Uterus (tissue), 4 donors: ENCODE measurements at places on chromosomes 2 and 18. TPM values are rescaled to one million over a fixed set of nuclear protein-coding genes. Genes with fewer than 3 reads are reported as not detected.

DNA sequence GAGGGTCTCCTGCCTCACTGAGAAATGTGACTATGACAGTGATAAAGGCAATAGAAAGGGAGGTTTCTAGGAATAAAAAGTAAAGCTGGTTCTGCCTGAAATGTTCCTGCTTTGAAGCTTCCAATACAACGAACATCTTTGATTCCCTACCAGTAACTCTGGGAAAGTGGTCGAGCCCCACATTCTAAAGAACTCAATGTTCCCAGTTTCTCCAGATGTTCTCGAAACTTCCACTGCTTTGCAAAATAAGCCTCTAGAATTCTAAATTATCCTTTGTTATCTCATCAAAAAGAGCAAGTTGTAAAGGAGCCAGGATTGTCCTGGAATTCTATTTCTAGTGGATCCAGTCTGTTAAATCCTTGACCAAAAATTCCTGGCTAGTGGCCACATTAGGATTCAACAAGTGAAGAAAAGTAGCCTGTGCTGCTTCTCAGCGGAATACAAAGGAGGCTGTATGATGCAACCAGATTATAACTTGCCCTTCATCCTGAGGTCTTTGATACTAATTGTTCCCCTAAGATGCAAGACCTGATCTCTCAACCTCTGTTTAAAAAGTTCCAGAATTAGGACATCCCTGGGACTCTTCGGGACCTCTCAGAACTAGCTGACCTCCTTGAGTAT lies 8.4 kb downstream of the SCN7A start:
- no peaks in the 10 kb centered on the region for H3K36me3 ChIP-seq
- H3K4me1 ChIP-seq, result no peaks in the 10 kb centered on the region

DNA sequence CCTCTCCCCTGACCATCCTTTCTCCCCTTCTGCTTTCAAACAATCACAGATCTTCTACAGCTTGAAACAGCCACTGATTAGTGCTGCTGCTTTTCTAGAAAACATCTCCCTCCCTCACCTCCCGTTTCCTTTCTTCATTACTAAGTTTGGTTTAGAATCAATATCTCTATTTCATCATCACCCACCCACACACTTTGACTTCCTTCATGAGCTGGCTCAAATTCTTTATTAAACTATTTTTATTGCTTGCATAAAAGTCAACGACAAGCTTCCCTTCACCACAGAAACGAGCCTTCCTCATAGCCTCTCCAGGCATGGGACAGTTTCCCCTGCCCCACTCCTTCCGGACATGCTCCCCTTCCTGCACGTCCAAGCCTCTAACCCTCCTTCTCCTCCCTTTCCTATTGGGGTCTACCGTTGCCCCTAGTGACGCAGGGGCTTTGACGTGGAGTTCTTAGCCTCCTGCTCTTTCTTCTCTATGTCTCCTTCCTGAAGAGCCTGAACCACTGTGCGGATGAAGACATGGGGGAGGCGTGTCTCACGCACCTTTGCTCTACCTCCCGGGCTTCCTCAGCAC lies 172.0 kb downstream of the AFF3 start:
- H3K27ac ChIP-seq, result no peak overlapping the region
- DNase-seq, result no peak
- no peaks in the 10 kb centered on the region for H3K36me3 ChIP-seq
- no peaks in the 10 kb centered on the region for H3K4me1 ChIP-seq
- H3K27me3 ChIP-seq, result no peaks in the 10 kb centered on the region
- no peak overlapping the region for H3K4me3 ChIP-seq

DNA sequence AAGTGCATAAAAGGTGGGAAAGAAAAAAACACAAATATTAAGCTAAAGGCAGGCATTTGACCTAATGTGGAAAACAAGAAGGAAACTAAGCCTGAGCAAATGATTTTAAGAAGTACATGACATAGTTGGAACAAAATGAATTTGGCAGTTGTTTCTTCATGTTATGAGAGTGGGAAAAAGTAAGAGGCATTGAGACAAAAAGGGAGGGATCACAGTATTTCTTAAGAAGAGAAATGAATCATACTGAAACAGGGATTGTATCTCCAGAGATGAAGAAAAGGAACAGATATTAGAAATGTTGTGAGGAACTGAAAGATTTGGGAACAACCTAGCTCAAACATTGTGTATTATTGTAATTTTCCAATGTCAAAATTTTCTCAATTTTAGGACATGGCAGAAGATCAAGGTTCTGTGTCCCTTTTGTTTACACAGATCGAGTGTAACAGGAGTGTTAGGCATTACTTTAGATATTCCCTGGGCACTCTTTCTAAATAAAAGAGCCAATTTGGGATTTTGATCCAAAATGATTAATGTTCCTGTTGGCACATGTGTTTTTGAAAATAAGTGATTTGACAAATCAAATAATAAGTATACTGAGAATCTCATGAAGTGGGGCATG lies 98.6 kb downstream of the CALCRL start:
- no peaks in the 10 kb centered on the region for H3K36me3 ChIP-seq
- no peaks in the 10 kb centered on the region for H3K27me3 ChIP-seq
- peak overlapping the region; percentile 17 for H3K27ac ChIP-seq
- no peaks in the 10 kb centered on the region for H3K4me1 ChIP-seq
- no peak for DNase-seq

DNA sequence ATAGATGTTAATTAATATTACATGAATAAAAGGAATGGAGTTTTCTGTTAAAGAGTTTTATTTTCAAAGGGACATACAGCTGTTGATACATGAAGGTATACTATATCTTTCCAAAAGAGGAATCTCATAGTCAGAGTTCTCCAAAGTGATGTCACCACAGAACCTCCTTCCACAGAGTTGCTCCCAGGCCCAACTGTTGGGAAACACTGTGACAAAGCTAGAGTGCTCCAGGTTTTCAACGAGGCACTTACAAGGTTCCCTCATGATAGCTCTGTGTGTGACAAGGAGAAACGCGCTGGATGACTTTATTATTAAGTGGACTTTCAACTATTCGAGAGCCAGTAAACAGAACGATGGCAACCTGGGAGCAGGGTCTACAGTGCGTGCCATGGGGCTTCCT lies 33.5 kb downstream of the PTPN18 start:
- no peak for DNase-seq
- no peaks in the 10 kb centered on the region for H3K27me3 ChIP-seq
- no peak overlapping the region for H3K4me3 ChIP-seq
- no peaks in the 10 kb centered on the region for H3K4me1 ChIP-seq

- no peak for DNase-seq
- H3K27me3 ChIP-seq, result no peaks in the 10 kb centered on the region
- peak overlapping the region; percentile 78 for H3K27ac ChIP-seq
- H3K4me3 ChIP-seq, result no peak overlapping the region
- peaks cover 9% of the 10 kb centered on the region for H3K4me1 ChIP-seq
- H3K36me3 ChIP-seq, result no peaks in the 10 kb centered on the region
These were observed 84.9 kb upstream of the ZCCHC2 start for GRCh38 chr18:62438018-62438329.

- H3K27ac ChIP-seq, result peak overlapping the region; percentile 45
- no peaks in the 10 kb centered on the region for H3K27me3 ChIP-seq
- no peaks in the 10 kb centered on the region for H3K36me3 ChIP-seq
- no peak overlapping the region for H3K4me3 ChIP-seq
- no peaks in the 10 kb centered on the region for H3K4me1 ChIP-seq
- DNase-seq, result no peak
These were observed 69.3 kb downstream of the MBP start for GRCh38 chr18:77063260-77063659.

- no peak for DNase-seq
- no peaks in the 10 kb centered on the region for H3K36me3 ChIP-seq
- no peaks in the 10 kb centered on the region for H3K4me1 ChIP-seq
- H3K27ac ChIP-seq, result peak overlapping the region; percentile 90
These were observed 659 bp downstream of the CHMP1B start for GRCh38 chr18:11851806-11852337.

- H3K4me3 ChIP-seq, result no peak overlapping the region
- no peaks in the 10 kb centered on the region for H3K27me3 ChIP-seq
- no peak for DNase-seq
- no peak overlapping the region for H3K27ac ChIP-seq
- no peaks in the 10 kb centered on the region for H3K4me1 ChIP-seq
These were observed 219.9 kb downstream of the PIK3C3 start for GRCh38 chr18:42174909-42175308.

GRCh38 chr2:197869041-197869440 lies 64.6 kb downstream of the PLCL1 start:
- no peaks in the 10 kb centered on the region for H3K27me3 ChIP-seq
- no peaks in the 10 kb centered on the region for H3K4me1 ChIP-seq
- H3K4me3 ChIP-seq, result no peak overlapping the region
- no peak overlapping the region for H3K27ac ChIP-seq

- peak; percentile 93 for DNase-seq
- peak overlapping the region; percentile 83 for H3K27ac ChIP-seq
- H3K36me3 ChIP-seq, result no peaks in the 10 kb centered on the region
- peaks cover 6% of the 10 kb centered on the region for H3K4me1 ChIP-seq
These were observed 123.7 kb downstream of the COL6A3 start for GRCh38 chr2:237290261-237290660.

GRCh38 chr18:27606741-27607140 lies 421.6 kb upstream of the CHST9 start:
- no peaks in the 10 kb centered on the region for H3K4me1 ChIP-seq
- no peak for DNase-seq
- no peak overlapping the region for H3K27ac ChIP-seq
- H3K4me3 ChIP-seq, result no peak overlapping the region
- H3K36me3 ChIP-seq, result no peaks in the 10 kb centered on the region

- H3K27ac ChIP-seq, result peak within 1 kb of the TSS; percentile 98
- H3K4me3 ChIP-seq, result peak within 1 kb of the TSS; percentile 72
- no peaks in the 10 kb centered on the region for H3K27me3 ChIP-seq
- peak; percentile 88 for DNase-seq
- H3K4me1 ChIP-seq, result no peaks in the 10 kb centered on the region
- no peaks in the 10 kb centered on the region for H3K36me3 ChIP-seq
These were observed at the start of gene CCT4 for GRCh38 chr2:61888267-61889055. TSS of gene CCT4 (minus strand) at chr2:61888656. CDS start at chr2:61888507, 149 bp downstream.

DNA sequence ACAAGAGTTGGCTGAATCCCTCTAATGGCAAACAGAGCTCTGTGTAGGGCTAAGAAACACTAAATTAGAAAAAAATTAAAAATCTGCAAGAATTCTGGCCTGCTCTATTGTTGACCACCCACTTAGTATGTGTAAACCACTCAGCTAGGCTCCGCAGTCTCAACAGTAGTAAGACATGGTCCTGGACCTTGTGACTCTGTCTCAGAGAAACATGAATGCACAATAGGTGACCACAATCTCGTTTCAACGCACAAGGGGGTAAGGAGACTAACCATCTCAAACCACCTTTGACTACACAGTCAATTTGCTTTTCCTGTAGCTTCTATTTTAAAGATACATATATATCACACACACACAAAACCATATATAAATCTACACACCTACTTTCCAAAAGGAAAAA lies 16.5 kb downstream of the SEPTIN10 start:
- no peaks in the 10 kb centered on the region for H3K4me1 ChIP-seq
- H3K27ac ChIP-seq, result no peak overlapping the region
- H3K4me3 ChIP-seq, result no peak overlapping the region
- no peak for DNase-seq

GRCh38 chr2:182090486-182090885 lies 104.8 kb downstream of the PPP1R1C start:
- no peak for DNase-seq
- no peaks in the 10 kb centered on the region for H3K36me3 ChIP-seq
- H3K27ac ChIP-seq, result no peak overlapping the region
- no peaks in the 10 kb centered on the region for H3K27me3 ChIP-seq

- H3K4me3 ChIP-seq, result no peak overlapping the region
- H3K27me3 ChIP-seq, result no peaks in the 10 kb centered on the region
- no peaks in the 10 kb centered on the region for H3K4me1 ChIP-seq
These were observed 32.8 kb downstream of the IMPA2 start for GRCh38 chr18:12014086-12014485.

DNA sequence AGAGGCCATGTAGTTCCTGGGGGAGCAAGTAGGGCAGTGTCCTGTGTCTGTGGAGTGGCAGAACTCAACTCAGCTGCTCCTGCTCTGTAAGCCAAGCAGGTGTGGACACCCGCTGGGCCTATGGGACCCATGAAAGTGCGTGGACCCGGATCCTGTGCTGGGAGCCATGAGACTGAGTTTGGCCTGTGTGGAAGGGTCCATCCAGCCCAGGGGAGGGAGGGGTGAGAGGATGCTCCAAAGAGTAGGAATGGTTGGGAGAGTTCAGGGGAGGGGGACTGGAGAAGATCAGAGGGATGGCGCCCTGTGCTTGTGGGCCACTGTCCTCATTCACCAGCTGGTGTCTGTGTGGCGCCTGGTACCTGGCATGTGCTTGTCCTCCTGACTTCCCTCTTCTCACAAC lies 226.4 kb upstream of the HS6ST1 start:
- no peak for DNase-seq
- no peaks in the 10 kb centered on the region for H3K4me1 ChIP-seq
- H3K36me3 ChIP-seq, result no peaks in the 10 kb centered on the region
- no peaks in the 10 kb centered on the region for H3K27me3 ChIP-seq
- no peak overlapping the region for H3K27ac ChIP-seq
- H3K4me3 ChIP-seq, result no peak overlapping the region

DNA sequence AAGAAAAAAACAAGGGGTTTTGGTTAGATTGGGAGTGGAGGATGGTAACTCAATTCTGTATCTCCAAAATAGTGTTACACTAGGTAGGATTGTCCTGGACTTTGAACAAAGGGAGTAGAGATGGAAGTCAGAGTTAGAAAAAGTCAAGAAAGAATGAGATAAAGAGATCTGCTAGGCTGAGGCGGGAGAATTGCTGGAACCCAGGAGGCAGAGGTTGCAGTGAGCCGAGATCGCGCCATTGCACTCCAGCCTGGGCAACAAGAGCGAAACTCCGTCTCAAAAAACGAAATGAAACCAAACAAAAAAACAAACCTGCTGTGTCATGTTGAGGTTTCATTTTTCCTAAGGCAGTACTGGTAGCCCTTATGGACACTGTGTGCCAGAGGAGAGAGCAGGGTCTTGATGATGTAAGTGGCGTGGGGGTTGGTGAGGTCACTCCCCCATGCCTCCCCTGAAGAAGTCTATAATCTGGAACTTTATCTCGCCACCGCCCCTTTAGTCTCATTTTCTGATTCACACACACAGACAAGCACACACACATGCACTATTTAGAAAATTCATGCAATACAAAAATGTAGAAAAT lies 10.5 kb downstream of the DRC1 start:
- no peak for DNase-seq
- H3K36me3 ChIP-seq, result no peaks in the 10 kb centered on the region
- H3K27ac ChIP-seq, result no peak overlapping the region
- H3K27me3 ChIP-seq, result no peaks in the 10 kb centered on the region
- H3K4me1 ChIP-seq, result no peaks in the 10 kb centered on the region

GRCh38 chr2:32812316-32812715 lies 134.4 kb upstream of the LTBP1 start:
- no peak overlapping the region for H3K4me3 ChIP-seq
- no peaks in the 10 kb centered on the region for H3K27me3 ChIP-seq
- peaks cover 3% of the 10 kb centered on the region for H3K4me1 ChIP-seq
- H3K27ac ChIP-seq, result peak overlapping the region; percentile 40

The CTAGE1 gene
- not detected for total RNA-seq

The EIF2AK2 gene
- 13.3 TPM for total RNA-seq

The KCNG2 gene
- 0.59 TPM for total RNA-seq

The ABCG8 gene
- total RNA-seq, result not detected

The NPPC gene
- 4.3 TPM for total RNA-seq

The CCBE1 gene
- total RNA-seq, result 7.7 TPM

The CNTNAP5 gene
- not detected for total RNA-seq

The CNGA3 gene
- total RNA-seq, result not detected

The RAB6D gene
- total RNA-seq, result 0.15 TPM

The ANKRD29 gene
- total RNA-seq, result 14.2 TPM
